ENCODE measurements at places on chromosomes 13 and 19.

DNA sequence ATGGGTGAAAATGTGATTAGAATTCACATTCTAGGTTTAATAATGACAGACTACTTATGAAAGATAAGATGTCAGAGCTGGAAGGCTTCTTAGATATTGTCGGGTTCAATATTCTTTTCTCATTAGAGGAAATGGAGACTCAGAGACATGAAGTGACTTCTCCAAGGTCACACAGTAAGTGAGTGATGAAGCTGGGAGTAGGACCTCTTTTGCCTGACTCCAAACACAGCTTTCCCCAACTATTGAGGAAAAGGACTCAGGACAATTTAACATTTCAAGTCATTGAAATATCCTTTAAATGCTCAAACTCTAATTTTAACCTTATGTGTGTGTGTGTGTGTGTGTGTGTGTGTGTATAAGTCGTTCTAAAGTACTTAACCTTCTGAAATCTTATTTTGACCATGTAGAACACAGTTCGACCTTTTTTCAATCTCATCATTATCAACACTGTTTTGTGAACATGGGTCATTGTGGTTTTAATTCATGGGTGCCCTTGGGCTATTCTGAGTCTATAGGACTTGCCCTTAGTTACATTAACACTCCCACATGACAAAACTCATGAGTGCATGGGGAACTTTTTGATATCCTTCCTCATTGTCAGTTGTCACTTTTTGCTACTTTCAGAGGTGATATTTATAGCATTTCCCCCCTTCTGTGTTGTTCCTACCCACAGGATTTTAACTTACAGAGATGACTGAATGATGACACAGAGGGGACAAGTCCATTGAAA lies 53.0 kb downstream of the LRCH1 start:
- DNase-seq, result no peak

DNA sequence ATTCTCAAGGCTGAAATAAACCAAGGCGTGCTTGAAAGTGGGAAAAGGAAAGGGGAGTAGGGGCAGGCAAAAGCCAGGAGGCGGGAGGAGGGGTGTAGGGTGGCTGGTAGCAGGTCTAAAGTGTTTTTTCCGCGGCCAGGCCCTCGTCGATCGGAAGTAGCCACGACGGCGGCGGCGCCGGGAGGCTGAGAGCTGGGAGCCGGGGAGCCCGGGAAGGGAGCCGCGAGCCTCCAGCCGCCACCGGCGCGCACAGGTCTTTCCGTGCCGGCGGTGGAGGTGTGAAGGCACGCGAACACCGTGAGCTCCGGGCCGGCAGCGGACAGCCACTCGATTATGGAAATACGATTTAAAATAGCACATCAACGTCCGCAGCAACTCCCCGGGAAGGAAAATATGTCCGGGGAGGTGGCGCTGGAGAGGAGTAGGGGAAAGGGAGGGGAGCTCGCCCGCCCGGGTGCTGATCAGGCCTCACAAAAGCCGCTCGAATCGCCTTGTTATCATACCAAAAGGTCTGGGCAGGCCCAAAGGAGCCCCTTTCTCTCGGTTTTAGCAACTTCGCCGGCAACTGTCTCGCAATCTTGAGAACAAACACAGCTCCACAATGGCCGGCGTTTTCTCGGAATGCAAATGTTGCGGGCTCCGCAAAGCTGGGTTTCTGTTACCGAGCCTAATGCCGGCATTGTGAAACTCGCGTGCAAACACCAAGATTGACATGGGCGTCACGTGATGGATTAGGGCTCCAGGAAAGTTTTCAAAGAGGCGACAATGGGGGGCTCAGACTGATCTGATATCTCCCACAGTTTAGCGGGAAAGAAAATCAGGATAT lies 2.9 kb upstream of the PCDH8 start:
- DNase-seq, result peak; percentile 2

DNA sequence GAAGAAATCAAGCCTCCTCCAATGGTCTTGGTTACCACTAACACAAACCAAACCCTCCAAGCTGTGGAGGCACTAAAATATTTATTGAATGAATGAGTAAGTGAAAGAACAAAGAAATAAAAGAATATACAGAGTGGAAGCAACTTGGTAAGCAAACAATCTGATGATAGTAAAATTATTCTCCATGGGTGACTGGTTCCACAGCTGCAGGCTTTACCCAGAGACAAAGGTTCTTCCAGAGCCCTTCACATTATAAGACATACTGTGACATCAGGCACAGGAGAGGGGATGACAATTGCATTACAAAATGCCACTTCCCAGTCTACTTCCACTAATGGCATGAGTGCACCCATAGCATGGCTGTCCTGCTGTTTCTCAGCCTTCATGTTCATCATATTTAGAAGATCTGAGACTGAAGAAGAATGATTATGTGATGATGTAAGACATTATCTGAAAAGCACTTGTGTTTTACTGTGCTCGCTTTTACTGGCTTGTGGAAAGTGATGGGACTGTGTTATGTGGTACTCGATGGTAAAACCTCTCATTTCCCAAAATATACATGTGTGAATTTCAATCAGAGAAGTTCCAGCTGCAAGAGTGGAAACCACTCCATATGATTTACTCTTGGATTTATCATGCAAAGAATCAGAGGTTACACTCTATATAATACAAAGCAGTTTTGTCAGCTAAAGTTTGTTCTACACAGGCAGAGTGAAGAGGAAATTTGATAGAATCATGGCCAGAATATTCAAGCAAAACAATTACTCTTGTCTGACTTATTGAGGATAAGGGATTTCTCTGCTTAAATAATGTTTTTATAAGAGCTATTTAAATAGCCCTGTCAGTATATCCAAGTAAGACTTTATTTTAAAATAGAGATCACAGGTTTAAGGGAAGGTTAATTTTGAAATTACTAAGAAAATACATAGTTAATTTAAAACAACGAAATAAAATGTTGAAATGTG lies 220.2 kb upstream of the NBEA start:
- DNase-seq, result no peak

GRCh38 chr19:1250437-1251260 lies 2.3 kb downstream of the MIDN start:
- no peak for DNase-seq

DNA sequence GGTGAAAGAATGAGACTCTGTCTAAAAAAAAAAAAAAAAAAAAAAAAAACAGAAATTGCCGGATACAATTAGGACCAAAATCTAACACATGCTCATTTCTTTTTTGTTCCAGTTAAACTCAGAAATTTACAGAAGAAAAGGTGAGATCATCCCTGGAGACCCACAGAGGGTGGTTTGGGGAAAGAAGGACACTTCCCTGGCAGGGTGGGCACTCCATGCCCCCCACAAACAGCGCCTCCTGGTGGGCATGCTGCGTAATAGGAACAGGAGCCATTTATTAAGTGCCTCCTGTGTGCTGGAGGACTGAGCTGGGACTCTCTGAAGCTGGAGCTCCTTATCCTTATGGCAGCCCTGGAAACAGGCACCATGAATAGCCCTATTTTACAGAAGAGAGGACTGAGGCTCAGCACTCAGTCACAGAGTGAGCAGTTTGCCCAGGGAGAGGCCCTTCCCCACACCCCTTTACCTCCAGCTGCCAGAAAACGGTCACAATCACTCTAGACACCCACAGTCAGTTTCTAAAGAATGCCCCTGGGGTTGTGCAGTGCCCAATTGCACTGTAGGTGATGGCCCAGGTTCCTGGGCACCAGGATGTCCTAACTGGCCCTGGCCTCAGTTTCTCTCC lies 10.1 kb downstream of the C19orf38 start:
- no peak for DNase-seq

DNA sequence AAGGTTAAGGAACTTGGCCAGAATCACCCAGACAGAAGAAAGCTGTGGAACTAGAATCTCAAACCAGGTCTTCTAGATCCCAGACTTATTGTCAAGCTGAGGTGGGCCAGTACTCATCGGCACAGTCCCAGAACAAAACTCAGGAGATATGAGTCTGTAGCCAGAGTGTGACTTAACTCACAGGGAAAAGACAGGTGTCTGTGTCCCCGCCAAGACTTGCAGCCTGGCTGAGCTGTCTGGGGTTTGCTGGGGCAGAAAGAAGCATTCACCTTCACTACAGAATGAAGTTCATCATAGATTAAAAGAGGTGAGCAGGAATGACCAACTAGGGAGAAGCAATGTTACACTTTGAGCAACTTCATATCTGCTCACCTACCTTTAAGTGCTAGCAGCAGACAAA lies 257.2 kb downstream of the FOXO1 start:
- DNase-seq, result no peak

GRCh38 chr13:85729296-85729695 lies 69.9 kb downstream of the SLITRK6 start:
- DNase-seq, result no peak

DNA sequence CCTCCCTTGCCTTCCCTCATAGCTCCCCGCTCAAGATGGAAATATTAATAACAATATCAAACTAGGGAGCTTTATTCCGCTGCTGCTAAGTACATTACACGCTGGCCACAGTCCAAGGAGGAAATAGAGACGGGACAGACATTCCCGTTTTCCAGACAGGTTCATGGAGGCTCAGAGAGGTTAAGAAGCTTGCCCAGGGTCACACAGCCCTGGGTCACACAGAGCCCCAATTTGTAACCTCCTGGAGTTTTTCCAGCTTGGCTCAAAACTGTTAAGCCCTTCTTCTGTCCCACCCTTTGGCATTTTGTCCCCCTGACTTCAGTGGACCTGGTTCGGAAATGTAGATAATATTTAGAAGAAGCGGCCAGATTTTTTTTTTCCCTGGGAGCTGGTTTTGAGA lies 2.0 kb downstream of the BICRA start:
- no peak for DNase-seq

GRCh38 chr19:18109733-18110608 lies 12.4 kb downstream of the MAST3 start:
- no peak for DNase-seq

- DNase-seq, result no peak
Measured at GRCh38 chr19:5102520-5102919, 133.6 kb downstream of the KDM4B start.

DNA sequence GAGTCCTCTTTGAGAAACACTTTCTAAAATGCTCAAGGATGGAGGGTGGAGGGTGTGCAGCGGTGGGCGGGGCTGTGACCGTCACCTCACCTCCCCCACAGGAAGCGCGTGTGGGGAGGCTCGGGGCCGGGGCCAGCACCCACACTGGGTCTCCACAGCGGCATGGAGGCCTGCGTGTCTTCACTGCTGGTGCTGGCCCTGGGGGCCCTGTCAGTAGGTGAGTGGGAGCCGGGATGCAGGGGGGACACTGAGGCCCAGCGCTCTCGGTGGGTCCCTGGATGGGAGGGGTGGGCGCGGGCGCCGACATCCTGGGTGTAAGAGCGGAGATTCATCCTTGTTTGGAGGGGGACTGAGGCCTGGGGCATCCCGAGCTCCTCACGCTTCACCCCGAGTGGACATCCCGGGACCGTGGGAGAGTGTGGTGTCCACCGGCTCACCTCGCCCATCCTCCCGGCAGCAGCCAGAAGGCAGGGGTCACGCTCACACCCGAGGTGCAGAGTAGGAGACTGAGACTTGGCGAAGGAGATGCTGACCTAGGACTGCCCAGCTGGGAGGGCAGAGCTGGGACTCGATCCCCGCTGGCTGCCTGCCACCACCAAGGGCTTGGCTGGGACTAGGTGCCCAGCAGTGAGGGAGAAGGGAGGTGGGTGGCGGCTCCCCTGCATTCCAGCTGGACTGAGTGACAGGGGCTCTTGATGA lies at the start of gene GZMM:
TSS of gene GZMM (plus strand) at position 144 of the 699 bp plus-strand sequence. CDS start at position 163, 19 bp downstream.
- DNase-seq, result no peak

DNA sequence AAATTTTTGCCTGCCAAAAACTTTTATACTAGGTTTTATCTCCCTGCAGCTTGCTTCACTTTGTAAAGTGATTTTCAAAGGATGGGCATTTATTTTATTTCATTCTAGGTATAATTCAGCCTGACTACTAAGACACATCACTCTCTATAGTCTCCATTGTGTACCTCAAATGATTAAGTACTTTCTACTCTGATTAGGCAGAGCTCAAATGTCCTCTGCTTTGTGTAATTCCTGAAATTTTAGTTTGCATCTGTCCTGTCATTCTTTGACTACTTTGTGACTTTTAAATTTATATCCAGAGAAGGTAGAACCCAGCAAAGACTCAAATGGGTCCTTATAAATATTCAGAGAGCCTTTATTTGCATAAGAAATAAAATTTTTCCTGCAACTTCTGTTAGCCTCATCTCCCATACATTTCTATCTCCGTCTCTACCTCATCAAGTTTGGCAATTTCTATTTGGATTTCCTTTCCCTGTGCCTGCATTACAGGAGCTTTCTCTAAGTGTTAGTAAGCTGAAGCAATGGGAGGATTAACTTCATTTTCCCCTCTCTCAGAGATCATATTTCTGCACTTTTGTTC lies 1038.0 kb upstream of the ATXN8OS start:
- DNase-seq, result no peak

DNA sequence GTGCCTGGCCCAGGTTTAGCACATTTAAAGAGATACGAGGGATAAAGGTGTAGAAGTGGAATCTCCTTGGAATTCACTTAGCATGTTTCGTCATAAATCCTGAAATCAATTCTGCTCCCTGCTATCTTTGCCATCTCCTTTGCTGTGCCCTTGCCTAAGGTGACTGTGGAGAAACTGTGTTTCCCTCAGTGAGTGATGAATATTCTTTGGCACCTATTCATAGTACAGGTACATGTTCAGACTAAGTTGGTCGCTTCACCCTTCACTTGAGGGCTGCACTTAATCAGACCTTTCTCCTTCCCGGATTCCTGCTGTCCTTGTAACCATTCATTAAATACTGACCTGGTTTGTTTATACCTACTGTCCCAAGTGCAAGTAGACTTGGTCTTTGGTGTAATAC lies 17.8 kb downstream of the PCCA start:
- DNase-seq, result no peak

- no peak for DNase-seq
Measured at GRCh38 chr13:86710013-86710412, 910.8 kb upstream of the SLITRK6 start.

DNA sequence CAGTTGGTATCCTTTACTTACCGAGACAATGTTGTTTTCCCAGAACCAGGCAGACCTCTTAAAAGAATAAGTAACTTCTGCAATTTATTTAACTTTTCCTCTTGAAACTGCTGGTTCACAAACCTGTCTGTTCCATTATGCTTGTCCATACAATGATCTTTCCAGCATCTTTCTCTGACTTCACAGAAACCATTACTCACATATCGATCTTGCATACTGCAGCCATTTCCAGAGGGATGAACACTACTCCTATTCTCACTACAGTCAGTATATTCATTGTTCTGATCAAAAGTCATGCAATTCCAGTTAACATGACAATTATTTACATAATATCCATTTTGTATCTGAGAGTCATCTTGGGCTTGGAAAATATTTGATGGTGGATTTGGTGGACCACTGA lies 2.8 kb downstream of the N4BP2L2 start:
- DNase-seq, result no peak

GRCh38 chr19:43812688-43813087 lies 10.4 kb upstream of the LYPD5 start:
- no peak for DNase-seq

DNA sequence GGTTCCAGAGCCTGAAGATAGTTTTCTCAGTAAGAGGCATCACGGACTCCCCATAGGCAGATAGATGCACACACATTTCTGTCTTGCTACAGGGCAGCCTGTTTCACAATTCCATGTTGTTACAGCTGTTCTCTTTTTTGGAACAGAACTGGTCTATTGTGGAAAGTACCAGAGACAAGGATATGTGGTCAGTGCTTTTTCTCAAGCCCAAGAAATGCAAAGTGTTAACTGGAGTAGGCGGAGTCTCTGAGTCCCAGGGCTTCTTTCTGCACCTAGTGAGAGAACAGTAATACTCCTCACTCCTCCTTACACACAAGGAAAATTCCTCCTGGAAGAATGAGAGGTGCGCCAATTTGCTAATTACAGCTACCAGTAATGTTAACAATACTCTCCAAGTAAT lies 141.6 kb upstream of the ARGLU1 start:
- no peak for DNase-seq

GRCh38 chr19:5006201-5006600 lies 37.3 kb downstream of the KDM4B start:
- DNase-seq, result no peak

Measured in NCI-H1048 (cell line).